GM12878 (cell line): ENCODE measurements at places on chromosomes 16 and 17. TPM values are rescaled to one million over a fixed set of nuclear protein-coding genes. Genes with fewer than 3 reads are reported as not detected.

AOC3 gene
- 0.56 and 0.80 TPM in 2 replicates for total RNA-seq

CFAP52 gene
- not detected in 2 replicates for total RNA-seq

CALB2 gene
- total RNA-seq, result not detected in 2 replicates

RAB37 gene
- 2.3 and 2.7 TPM in 2 replicates for total RNA-seq

WDR90 gene
- total RNA-seq, result 55.5 and 65.0 TPM in 2 replicates

PRAC2 gene
- total RNA-seq, result not detected in 2 replicates

GRCh38 chr17:68291836-68292688 is 767 bp downstream of the ARSG start:
- H3K4me3 ChIP-seq, result peak overlapping the region; percentile 74
- no peaks in the 10 kb centered on the region for H3K36me3 ChIP-seq
- peaks cover 22% of the 10 kb centered on the region for H3K4me1 ChIP-seq
- no peaks in the 10 kb centered on the region for H3K27me3 ChIP-seq

DNA sequence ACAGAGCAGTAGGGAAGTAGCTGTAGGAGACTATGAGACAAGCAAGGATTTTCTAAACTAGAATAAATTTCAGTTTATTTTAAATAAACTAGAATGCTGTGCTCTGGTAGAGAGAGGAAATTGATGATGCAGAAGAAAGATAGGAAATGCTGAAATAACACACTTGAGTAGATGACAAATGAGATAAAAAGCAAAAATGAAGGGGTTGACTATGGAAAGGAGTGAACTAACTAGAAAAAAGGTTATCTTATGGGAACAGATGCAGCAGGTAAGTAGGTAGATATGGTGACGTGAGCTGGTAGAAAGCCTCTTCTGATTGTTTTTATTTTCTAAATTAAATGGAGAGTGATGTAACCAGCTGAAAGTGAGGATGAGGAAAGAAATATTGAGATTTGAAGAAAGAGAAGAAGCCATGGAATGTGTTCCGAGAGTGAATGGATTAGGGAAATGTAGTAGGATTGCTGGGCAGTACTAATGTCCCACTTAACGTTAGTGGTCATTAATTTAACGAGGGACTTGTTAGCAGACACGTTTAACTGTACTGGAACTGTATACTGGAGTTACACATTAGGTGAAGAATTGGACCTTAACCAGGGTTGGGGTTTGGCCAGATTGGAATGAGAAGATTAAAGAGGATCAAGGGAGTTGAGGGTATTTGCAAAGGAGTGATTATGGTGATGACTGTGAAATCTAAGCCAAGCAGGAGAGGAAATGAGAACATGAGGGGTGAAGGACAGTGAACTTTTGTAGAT is 196.5 kb downstream of the TANC2 start:
- DNase-seq, result no peak
- no peaks in the 10 kb centered on the region for H3K4me1 ChIP-seq
- no peak overlapping the region for H3K4me3 ChIP-seq
- no peaks in the 10 kb centered on the region; the same call in 1 of the 2 replicates for H3K27me3 ChIP-seq
- no peak overlapping the region for H3K27ac ChIP-seq

- no peak overlapping the region for H3K27ac ChIP-seq
- no peak for DNase-seq
- no peaks in the 10 kb centered on the region; the same call in 1 of the 2 replicates for H3K36me3 ChIP-seq
- no peaks in the 10 kb centered on the region for H3K27me3 ChIP-seq
Observed at GRCh38 chr16:68147444-68147843, 62.3 kb downstream of the NFATC3 start.

DNA sequence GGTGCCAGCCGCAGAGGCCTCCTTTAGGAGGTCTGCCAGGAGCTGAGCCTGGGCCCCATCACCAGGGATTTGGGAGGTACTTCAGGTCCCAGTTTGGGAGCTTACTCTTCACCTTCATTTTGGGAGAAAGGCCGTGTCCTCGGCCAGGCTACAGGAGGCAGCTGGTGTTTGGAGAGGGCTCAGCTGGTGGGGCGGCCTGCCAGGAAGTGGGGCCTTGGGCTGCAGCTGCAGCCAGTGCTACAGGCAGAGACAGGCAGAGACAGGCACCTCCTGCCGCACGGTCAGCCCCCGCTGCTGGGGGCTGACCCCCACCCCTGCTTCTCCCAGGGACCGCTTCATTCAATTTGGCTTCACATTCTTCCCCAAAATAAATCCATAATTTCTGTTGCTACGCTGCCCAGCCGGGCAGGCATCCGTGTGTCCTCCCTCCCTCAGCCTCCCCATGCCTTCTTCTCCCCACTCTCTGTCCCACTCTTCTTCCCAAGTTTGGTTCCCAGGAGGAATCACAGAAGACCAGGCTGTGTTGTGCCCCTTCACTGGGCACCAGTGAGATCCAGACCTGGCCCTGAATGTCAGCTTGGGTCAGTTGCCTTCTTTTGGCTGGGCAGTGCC is 6.1 kb downstream of the TMEM235 start:
- no peak overlapping the region for H3K4me3 ChIP-seq
- H3K4me1 ChIP-seq, result peaks cover 12% of the 10 kb centered on the region
- no peak for DNase-seq
- H3K27ac ChIP-seq, result no peak overlapping the region
- no peaks in the 10 kb centered on the region for H3K36me3 ChIP-seq

DNA sequence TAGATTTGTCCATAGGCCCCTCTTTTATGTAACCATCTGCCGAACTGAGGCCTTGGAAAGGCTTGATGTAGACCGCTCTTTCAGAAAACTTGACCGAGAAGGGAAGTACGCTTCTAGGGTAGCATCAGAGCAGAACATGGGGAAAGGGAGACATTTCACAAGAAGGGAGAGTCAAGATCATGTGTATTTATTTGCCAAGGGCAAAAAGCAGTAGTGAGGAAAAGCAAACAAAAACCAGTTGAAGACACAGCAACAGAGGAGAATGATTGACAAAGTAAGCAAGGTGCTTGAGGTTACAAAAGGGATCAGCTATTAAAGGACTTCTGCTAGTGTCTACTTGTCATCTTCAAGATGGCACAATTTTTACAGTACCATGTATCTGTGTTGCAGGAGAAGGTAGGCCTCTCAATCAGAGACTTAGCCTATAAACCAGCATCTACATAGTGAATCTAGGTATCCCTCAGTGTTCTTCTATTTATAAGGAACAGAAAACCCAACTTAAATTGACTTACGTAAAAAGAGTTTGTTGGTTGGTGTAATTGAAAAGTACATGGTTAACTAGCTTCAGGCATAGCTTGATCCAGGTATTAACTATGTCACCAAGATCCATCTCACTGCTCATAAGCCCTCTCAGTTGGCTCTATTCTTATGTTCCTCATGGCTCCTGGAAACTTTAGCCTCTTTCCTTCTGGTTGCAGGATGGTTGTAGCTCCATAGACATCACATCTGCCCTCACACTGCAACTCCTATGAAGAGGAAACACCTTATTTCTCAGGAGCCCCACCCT is 288.4 kb downstream of the IRX3 start:
- H3K27ac ChIP-seq, result no peak overlapping the region
- H3K4me1 ChIP-seq, result no peaks in the 10 kb centered on the region
- H3K36me3 ChIP-seq, result no peaks in the 10 kb centered on the region
- no peaks in the 10 kb centered on the region for H3K27me3 ChIP-seq
- DNase-seq, result no peak

DNA sequence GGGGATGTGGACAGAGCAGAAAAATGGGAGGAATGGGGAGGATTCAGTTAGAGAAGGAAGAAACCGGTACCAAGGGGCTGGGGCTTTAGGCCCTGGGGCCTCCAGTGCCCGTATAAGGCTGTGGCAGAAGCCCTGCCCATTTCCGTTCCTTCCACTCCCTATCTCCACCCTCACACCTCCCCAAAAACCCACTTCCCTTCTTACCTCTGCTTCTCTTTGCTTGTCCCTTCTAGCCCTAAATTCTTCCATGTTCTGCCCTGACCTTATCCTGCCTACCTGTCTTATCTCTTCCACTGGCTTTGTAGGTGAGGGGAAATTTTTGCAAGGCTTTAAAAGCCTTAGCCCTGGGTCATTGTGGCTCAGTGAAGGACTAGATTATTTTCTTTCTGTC is 4.1 kb downstream of the RNF167 start:
- peaks cover 20% of the 10 kb centered on the region for H3K36me3 ChIP-seq
- peaks cover 36% of the 10 kb centered on the region for H3K4me1 ChIP-seq
- no peaks in the 10 kb centered on the region for H3K27me3 ChIP-seq
- peak overlapping the region; percentile 96 for H3K4me3 ChIP-seq
